GM04504 (cell line): ENCODE measurements at places on chromosomes 7 and 10.

DNA sequence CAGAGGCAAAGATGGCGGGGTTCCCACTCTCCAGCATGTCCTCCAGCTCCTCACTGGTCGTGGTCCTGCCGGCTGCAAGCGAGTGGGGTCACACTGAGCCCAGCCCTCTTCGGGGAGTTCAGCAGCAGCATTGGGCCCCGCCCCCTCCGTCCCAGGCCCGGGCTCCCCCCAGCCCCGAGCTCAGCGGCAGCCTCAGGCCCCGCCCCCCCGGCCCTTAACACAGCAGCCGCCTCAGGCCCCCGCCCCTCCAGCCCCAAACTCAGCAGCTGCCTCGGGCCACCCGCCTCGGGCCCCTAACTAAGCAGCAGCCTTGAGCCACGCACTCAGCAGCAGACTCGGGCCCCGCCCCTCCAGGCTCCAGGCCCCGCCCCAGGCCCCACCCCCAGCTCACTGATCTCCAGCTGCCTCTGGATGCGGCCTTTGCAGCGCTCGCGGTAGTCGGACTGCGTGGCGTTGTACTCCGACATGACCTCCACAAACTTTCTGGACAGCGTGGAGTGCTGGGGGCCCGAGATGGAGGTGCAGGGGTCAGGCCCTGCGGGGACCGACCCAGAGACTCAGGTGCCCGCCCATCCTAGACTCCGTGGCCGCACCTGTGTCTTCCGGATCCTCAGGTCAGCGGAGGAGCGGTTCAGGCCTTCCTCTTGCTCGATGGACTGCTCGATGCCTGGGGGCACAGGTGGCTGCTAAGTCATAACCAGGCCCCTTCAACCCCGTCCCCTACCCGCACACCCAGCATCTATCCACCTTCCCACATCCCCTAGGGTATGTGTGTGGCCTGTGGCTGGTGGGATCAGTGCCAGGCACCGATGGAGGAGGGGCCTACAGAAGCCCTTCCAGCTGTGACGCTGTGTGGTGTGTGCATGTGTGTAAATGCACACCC, 15.5 kb downstream of the STX1A start:
- no peak for DNase-seq

- DNase-seq, result no peak
These were observed 417.5 kb upstream of the MGMT start for GRCh38 chr10:129049501-129049900.

DNA sequence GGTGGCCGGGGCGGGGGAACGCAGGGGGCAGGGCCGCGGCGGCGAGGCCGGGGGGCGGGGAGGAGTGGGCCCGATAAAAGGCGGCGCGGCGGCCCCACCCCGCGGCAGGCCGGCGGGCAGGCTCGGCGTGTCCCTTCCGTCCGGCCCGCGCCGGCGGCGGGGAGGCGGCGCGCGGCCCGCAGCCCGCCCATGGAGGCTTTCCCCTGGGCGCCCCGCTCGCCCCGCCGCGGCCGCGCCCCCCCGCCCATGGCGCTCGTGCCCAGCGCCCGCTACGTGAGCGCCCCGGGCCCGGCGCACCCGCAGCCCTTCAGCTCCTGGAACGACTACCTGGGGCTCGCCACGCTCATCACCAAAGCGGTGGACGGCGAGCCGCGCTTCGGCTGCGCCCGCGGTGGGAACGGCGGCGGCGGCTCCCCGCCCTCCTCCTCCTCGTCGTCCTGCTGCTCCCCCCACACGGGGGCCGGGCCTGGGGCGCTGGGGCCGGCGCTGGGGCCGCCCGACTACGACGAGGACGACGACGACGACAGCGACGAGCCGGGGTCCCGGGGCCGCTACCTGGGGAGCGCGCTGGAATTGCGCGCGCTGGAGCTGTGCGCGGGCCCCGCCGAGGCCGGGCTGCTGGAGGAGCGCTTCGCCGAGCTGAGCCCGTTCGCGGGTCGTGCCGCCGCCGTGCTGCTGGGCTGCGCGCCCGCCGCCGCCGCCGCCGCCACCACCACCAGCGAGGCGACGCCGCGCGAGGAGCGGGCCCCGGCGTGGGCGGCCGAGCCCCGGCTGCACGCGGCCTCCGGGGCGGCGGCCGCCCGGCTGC, at the start of gene NANOS1:
NANOS1 (plus strand) TSS at position 102 of the 808 bp plus-strand sequence; CDS start at position 190, 88 bp downstream.
- DNase-seq, result no peak

- DNase-seq, result no peak
These were observed 24.0 kb upstream of the INPP5F start for GRCh38 chr10:119701861-119702260.

- no peak for DNase-seq
These were observed 37.6 kb downstream of the EEPD1 start for GRCh38 chr7:36190447-36191291.

- DNase-seq, result no peak
These were observed 43.2 kb downstream of the COBL start for GRCh38 chr7:51273360-51273759.

GRCh38 chr10:123377883-123378282, 223.7 kb downstream of the BUB3 start:
- no peak for DNase-seq

DNA sequence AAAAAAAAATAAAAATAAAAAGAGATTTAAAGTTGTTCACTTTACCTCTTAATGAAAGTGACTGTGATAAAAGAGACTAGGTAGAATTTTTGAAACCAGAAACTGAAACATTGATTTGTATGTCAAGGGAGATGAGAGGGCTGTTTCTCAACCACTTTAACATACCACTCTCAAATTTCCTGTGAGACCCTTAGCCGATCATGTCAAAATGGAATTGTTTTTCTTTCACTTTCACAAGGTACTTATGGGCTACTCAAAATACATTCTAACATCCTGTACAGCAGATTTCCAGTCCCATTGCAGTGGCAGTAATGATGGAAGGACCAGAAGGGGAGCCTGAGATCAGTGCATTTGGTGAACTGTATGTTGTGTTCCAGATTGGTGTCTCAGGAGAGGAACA, 261.2 kb downstream of the PPP1R3A start:
- no peak for DNase-seq

DNA sequence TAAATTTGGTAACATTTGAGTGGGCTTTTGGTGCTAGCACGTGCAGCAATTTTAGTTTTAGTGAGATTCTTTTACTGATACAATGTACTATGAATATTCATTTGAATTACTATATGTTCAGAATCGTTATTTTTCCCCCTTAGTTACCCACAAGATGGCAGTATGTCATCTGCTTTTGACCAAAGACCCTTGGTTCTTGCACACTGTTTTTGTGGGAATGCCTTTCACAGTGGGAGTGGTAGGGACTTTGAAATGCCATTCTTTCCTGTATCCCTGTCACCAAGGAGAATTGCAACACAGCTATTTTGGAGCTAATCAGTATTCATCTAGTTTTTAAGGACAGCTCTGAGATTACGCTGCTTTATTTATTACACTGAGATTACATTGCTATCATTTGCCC, 40.6 kb downstream of the SEC23IP start:
- no peak for DNase-seq

DNA sequence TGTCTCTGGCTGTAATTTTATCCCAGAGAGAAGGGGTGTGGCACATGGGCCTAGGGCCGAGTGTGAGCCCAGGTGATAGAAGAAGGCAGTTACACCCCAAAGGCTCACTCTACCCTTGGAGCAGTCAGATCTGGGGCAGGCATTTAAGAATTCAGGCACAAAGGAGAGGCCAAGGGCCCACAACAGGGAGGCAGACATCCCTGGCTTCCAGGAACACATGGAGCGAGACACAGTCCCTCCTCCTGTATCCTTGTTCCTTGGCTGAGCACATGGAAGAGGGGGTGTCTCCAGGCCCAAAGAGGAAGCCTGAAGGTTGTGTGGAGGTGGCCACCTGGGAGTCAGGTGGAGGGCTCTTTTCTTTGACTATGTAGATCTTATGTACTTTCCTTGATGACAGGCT, 286.2 kb downstream of the RPS24 start:
- no peak for DNase-seq

DNA sequence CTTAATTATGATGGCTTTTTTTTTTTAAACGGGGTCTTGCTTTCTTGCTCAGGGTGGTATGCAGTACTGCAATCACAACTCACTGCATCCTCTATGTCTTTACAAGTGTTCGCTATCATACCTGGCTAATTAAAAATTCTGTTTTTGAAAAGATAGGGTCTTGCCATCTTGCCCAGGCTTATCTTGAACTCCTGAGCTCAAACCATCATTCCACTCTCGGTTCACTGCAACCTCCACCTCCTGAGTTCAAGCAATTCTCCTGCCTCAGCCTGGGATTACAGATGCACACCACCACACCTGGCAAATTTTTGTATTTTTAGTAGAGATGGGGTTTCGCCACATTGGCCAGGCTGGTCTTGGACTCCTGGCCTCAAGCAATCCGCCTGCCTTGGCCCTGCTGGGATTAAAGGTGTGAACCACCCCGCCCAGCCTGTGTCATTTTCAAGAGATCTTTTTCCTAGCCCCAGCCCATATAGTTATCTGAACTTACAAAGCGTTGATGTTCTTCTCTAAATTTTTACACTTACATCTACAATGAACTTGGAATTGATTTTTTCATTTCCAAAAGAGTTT, 6.0 kb downstream of the HNRNPF start:
- no peak for DNase-seq

GRCh38 chr7:55588976-55589604, 16.8 kb upstream of the VOPP1 start:
- no peak for DNase-seq

- DNase-seq, result no peak
These were observed 60.1 kb downstream of the ASB13 start for GRCh38 chr10:5606321-5606720.

GRCh38 chr10:108709927-108710722, 1213.2 kb downstream of the XPNPEP1 start:
- DNase-seq, result no peak

DNA sequence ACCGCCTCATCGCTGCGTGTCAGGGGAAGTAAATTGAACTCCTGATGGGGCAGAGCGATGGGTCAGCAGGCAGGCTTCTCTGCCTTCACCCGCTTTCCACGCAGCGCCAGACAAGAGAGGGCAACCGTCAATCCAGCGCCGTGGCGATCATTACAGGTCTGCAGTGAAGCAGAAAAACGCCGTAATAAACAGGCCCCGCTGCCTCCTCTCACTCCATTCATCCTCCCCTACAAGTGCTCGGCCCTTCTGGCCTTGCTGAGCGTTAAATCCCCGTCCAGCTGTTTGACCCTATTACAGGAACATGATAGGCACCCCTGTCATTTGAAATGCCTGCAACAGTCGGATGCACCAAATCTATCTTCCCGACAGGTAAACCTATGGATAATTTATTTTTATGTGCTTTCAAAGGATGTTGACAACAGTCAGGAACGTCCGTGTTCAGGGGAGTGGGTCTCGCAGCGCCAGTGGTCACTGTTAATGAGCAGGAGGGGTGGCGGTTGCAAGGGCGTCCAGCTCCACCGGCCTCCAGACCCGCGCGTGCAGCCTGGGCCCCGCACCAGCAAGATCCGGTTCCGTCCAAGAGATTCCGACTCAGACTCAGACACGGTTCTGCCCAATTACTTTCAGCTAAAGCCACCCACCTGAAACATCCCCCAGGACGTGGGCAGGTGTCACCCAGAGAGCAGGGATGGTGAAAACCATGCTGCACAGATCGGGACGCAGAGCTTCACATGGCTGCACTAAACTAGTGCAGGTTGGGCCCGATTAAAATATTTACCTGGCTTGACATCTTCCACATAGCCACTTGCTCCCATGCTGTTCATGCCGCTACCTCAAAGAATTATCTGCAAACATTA, 508.0 kb upstream of the MGMT start:
- no peak for DNase-seq

DNA sequence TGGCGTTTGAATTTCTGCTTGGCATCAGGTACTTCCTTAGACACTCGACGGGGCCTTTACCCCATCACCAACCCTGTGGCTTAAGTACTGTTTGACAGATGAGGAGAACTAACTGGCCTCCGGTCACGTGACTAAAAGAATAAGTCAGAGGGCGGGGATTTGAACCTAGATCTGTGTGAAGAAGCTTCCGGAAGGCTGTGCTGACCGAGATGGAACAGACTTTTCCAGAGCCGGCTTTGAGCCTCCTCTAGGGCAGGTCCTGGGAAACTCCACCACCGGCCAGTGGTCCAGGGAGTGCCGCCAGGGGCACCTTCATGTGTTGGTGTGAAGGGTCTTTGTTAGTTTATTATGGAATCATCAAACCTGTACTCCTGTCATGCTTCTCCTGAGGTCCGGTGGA, 26.9 kb downstream of the CAMK1D start:
- DNase-seq, result no peak

DNA sequence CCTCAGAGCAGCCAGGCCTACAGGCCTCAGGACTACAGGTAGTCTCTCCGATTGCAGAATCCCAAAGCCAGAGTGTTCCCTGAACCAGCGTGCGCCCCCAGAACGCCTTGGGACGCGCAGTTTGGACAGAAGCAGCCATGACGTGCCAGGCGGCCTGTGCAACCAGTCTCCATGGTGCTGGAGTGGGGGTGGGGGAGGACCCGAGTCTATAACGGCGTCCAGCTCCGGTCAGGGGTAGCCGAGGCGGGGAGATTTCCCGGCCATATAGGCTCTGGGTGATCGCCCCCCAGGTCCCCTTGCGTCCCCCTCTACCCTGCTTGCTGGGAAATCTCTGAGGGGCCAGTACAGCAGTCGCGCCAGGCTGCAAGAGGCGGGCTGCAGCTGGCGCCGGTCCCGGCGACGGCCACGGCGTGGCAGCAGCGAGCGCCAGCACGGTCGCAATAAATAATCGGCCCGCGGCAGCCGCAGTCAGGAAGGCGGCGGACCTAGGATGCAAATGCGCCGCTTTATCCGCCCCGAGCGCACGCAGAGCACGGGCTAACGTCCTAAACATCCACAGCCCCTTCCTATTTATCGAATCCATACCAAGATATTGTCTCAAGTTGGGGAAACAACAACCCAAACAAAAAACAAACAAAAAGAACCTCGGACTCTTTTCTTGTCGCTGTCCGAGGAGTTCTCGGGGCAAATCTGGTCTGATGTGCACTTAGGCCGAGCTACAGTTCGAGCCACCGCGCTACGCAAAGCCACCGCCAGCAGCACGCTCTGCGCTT, 1.6 kb downstream of the HOXA3 start:
- DNase-seq, result no peak

DNA sequence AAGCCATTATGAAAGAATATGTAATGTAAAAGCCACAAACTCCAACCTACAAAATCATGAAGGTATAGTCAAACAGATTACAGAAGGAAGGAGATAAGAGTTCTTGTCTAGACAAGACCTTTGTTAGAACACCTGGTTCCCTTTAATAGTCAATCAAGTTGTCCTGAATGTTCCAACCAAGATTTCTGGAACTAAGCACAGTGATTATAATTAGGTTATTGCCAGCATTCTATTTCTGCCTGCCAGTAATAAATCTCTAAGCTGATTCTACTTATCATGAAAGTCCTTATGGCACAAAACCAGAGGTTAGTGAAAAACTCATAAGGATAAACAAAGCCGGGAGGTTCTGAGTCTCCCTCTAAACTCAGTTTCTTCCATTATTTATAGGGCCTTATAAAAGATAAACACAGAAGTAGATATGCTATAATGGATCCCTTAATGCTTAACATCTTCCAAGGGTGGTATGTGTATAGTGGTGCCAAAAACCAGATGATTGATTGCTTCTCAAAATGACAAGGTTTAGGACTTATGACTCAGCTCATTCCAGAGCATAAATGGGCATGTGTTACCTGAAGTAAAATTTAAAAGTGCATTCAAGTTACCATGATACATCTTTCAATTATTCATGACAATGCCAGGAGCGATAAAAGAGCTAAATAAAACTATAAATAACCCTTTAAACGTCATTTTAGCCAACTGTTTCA, 237.2 kb downstream of the CSTF2T start:
- peak; percentile 30 for DNase-seq
